ENCODE measurements at places on chromosomes 2 and 18.

- DNase-seq = no peak
Measured at GRCh38 chr2:199693861-199694260, 157.1 kb downstream of the FTCDNL1 start.

DNA sequence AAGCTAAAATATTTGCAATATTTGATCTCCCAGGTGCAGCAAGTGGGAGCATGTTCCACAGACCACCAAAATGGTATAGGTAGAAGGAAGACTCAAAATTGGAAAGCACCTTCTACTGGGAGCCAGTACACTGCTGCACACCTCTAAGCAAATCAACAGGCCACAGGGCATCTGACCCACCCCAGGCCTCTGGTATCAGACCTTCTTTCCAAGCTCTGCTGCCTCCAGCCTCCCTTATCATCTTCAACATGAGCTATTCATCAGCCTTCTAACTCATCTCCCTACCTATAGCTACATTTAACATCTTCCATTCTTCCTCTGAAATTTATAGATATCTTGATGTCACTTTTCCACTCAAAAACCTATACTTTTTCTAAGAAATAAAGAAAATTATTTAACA lies 294.8 kb downstream of the ZEB2 start:
- DNase-seq = no peak

- peak; percentile 18 for DNase-seq
Measured at GRCh38 chr2:46657042-46657504, 177.7 kb downstream of the TMEM247 start.

- no peak for DNase-seq
Measured at GRCh38 chr2:22729466-22729865, 655.5 kb upstream of the KLHL29 start.

- peak; percentile 90 for DNase-seq
Measured at GRCh38 chr2:217934321-217935131, 68.3 kb downstream of the TNS1 start.

GRCh38 chr2:106759966-106760365 lies 126.0 kb downstream of the ST6GAL2 start:
- no peak for DNase-seq

- DNase-seq = no peak
Measured at GRCh38 chr18:77110400-77110799, 22.2 kb downstream of the MBP start.

DNA sequence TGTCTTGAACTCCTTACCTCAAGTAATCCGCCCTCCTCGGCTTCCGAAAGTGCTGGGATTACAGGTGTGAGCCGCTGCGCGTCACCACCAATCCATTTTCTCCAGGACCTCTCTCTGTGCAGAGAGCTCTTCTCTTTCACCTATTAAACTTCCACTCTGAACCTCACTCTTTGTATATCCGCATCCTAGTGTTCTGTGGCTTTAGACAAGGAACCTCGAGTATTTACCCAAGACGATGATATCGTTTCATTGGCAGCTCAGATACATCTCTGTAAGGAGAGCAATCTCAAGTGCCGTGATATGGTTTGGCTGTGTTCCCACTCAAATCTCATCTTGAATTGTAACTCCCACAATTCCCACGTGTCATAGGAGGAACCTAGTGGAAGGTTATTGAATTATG lies 15.1 kb upstream of the WDR33 start:
- no peak for DNase-seq

DNA sequence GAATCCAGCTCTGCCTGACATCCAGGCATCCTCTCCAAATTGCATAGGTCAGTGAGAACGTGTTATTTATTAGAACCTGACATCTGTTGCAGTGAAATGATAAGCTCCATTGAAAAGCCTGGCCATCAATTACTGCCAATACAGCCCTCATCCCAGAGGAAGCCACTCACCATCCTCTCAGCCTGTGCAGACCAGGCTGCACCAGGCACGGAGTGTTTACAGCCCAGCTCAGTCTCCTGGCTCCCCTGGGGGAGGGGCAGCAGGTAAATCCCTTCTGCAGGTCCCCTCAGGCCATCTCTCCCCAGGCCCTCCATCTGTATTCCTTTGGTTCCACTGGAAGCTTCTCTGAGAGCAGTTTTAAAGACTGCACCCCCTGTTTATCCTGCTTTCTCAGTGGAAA lies 82.6 kb upstream of the FOSL2 start:
- DNase-seq = no peak

DNA sequence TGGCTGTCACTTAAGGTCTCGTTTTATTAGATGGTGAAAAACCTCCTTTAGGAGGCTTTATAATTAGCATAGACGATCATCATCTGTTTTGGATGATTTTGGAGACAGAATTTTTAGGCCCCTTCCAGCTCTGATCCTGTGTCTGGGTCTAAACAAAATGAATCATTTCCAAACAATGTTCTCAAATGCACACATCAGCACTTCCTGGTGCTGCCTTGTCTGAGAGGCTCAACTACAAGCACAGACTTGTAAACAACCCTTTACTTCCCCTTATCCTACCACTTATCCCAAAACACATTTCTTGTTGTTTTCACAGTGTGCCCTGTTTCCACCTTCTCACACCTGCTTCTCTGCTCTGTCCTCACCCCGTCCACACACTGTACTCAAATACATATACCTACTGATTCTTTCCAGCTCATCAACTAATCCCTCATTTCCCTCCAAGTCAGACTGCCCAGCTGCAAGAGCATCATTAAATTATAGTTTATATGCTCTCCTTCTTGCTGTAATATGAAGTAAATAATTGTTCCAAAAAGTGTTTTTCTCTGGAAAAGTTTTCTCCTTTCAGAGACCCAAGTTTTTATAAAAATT lies 71.2 kb upstream of the COL3A1 start:
- no peak for DNase-seq

DNA sequence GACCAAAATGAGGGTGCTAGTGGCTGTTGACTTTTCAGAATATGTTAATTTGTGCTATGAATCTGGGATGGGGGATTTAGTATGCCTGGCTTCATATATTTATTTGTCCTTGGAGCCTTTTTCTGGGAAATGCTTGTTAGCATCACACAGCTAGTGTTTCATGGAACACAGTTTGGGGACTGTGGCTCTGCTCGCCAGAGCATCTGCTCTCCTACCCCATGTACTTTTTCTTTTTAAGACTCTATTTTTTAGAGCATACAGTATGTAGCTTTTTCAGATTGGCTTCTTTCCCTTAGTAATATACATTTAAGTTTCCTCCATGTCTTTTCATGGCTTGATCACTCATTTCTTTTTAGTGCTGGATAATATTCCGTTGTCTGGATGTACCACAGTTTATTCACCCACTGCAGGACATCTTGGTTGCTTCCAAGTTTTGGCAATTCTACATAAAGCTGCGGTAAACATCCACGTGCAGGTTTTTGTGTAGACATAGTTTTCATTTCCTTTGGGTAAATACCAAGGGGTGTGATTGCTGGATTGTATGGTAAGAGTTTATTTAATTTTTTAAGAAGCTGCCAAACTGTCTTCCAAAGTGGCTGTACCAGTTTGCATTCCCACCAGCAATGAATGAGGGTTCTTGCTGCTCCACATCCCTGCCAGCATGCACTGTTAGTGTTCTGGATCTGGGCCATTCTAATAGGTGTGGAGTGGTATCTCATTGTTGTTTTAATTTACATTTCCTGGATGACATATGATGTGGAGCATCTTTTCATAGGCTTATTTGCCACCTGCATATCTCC lies 44.1 kb downstream of the EFR3B start:
- no peak for DNase-seq

- no peak for DNase-seq
Measured at GRCh38 chr2:81247648-81248047, 943.1 kb upstream of the LRRTM1 start.

GRCh38 chr18:26103579-26103978 lies 13.2 kb upstream of the SS18 start:
- peak; percentile 16 for DNase-seq

GRCh38 chr2:112691881-112692281 lies 28.9 kb upstream of the NT5DC4 start:
- no peak for DNase-seq
